ENCODE measurements at places on chromosomes 1 and 21.

GRCh38 chr1:90291431-90292216 is 296.7 kb downstream of the ZNF326 start:
- no peak for DNase-seq

DNA sequence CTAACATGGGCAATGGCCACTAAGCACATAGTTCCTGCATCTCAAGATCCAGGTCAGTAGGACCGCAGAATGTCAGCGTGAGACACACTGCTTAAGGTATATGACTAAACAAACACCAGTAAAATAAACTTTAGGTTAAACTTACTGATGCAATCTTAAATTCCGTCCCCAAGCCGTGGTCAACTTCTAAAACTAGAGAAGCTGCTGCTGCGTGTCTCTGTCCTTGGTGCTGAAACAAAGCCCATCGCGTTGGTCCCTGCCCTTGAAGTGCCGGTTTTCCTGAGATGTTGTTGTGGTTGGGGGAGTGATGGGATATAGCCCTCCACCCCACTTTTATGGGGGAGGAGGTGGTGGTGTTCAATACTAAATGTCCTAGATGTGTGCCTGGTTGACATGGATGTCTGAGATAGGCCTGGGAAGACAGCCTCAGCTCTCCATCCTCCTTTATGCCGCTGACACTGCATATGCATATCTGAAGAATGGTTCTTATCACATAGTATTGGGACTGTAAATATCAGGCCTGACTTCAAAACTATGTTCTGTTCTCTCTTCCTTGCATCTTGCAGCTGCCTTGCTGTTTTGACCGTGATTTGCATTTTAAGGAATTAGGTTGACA is 72.0 kb upstream of the KCNA3 start:
- DNase-seq, result peak; percentile 9

DNA sequence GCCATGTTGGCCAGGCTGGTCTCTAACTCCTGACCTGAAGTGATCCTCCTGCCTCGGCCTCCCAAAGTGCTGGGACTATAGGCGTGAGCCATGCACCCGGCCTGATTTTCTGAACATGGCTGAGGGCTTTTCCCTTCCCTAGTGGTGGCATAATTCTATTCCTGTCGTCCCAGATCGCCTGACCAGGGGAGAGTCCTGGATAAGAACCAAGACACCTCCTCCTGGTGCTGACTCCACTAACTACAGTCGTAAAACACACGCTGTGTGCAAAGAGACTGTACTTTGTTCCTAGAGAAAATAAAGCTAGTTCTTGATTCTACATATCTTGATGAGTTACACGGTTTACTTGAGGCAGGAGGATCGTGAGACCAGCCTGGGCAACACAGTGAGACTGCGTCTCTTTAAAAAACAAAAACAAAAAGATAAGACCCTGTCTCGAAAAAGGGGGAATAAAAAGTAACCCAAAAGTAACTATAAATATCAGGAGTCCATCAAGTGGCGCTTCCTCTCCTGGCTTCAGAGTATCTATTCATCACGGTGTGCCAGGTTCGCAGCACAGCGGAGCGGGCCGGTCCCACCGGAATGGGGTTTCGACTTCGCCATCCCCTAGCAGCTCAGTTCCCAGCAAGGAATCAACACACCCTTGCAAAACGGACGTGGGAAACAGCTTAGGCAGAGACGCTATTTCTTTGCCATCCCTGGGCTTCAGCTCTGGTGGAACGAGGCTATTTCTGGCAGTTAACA is 973 bp downstream of the SDF4 start:
- DNase-seq, result no peak

- no peak for DNase-seq
These were observed 169.0 kb upstream of the AJAP1 start for GRCh38 chr1:4485398-4485797.

GRCh38 chr1:32179443-32180185 is at the start of gene TXLNA:
TXLNA (plus strand) TSS chr1:32179675; CDS start chr1:32180346, 671 bp downstream.
- DNase-seq, result peak; percentile 79

GRCh38 chr1:179015396-179015795 is 10.3 kb upstream of the FAM20B start:
- no peak for DNase-seq

DNA sequence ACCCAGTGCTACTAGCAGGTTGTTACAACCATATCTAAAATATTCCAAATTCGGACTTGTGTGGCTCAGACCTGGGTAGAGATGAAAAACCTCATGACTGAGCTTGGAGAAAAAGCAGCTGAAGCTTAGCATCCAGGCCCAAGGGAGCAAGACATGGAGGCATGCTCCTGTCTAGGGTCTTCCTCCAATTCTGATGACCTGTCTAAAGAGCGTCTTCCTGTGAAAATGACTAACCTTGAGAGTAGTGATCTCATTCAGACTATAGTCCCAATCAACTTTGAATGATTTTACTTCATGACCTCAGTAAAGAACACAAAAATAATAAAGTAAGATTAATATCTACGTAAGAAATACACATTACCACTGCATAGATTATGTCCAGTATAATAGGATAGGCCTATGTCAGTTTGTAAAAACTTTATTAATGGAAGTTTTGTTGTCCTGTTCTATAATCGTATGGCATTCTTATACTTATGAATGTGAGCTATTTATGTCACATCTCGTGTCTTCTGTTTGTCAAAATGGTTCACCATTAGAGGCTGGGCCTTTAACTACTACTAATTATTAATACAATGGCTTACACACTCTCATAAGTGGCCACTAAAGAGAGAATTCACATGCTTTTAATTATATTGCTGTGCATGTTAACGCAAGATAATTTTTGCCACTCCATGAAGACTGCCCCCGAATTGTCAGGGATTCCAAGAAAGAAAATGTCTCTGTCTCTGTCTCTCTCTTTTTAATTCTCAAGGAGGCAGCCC is 201.3 kb downstream of the NCAM2 start:
- DNase-seq, result no peak

GRCh38 chr1:31798433-31799195 is 17.2 kb downstream of the SPOCD1 start:
- DNase-seq, result no peak

DNA sequence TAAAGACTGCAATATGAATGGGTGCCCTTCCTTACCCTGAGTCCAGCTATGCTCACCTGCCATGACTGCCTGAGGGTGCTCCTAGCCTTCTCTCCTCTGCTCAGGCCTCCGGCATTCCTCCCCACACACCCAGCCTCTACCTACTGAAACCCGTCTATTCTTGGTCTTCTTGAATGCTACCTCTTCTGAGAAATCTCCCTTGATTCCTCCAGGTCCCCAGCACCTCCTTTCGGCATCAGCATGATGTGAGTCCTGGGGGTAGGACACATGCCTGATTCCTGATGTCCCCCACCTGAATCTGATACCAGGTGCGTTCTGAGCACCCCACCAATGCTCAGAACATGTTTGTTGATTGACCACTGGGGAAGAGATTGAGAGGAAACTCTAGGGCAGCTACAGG is 8.6 kb downstream of the LDLRAD1 start:
- DNase-seq, result no peak

DNA sequence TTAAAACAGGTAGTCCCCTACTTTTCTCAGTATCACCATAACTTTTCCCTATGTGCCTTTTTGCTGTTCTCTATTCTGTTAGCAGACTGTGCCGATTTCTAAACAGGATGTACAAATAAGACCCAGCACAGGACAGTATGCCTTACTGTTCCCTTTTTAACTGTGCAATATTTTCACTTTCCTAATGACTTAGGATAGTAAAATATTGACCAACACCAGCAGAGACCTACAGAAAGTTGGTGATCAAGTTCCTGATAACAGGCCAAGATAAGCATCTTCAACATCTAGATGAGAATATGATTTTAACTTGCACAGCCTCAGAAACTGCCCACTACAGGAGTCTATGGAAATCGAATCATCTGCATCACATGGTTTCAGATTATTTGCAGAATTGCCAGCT is 42.0 kb downstream of the ADSS2 start:
- DNase-seq, result no peak
